Ascending aorta (tissue), 2 donors: ENCODE measurements at places on chromosomes 1 and 21.

DNA sequence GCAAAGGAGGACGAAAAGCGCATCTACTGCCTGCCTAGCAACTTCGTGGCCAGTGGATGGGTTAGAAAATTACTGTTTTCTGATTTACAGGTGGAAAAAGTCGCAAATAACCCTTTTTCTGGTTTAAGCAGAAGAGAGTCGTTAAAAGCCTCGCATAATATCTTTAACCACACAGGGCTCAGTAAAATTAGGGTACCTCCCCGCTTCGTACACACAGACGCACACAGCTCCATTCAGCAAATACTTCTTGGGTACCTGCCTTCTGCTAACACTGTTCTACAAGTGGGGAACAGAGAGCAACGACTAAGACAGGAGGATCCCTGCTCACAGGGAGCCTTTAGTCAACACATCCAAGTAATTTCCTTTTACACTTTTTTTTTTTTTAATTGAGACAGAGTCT lies 704 bp downstream of the ALG6 start:
- no peak for DNase-seq

GRCh38 chr1:217184854-217185253 lies 446.0 kb downstream of the GPATCH2 start:
- no peak for DNase-seq

DNA sequence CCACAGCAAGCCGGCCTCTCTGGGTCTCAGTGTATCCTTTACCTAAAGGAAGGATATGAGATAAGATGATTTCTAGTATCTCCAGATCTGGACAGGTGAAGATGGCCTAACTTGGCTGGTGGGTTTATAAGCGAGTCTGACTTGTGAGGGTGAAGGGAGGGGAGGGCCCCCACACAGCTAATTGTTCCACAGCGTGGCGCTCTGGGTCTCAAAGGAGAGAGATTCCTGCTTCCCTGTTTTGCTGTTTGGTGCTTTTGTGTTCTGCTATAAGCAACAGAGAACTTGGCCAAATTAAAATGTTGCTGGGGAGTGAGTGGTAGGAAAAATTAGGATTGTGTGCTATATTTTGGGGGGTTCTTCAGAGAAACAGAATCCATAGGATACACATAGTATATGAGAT lies 28.9 kb upstream of the NLRP3 start:
- DNase-seq: no peak

DNA sequence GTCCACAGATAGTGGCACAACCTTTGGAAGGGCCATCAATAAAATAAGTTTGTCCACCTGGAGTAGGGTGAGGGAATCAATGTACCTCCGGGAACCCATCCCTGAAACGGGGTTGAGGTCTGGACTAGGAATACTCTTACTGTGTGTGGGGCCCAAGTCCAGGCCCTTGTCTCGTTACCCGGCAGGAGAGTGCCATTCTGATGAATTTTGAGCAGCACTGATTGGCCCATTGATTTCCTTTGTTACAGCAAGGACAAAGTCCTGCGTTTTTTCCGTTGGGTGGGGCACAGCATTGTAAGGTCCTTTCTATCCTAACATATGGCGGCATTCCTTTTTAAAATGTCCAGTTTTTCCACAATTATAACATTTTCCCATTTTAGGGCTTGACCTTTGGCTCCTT lies 75.2 kb downstream of the AXDND1 start:
- DNase-seq: no peak

GRCh38 chr21:14699433-14700407 lies 153.6 kb upstream of the SAMSN1 start:
- DNase-seq: no peak

GRCh38 chr1:180522213-180522515 lies 19.8 kb upstream of the ACBD6 start:
- no peak for DNase-seq

GRCh38 chr1:203765029-203765837 lies at the start of gene LAX1:
Gene LAX1, plus strand, starts transcription at chr1:203765183. Its CDS starts 383 bp downstream, at chr1:203765566.
- no peak for DNase-seq

- no peak for DNase-seq
These were observed 43.1 kb upstream of the COX20 start for GRCh38 chr1:244792188-244792850.

DNA sequence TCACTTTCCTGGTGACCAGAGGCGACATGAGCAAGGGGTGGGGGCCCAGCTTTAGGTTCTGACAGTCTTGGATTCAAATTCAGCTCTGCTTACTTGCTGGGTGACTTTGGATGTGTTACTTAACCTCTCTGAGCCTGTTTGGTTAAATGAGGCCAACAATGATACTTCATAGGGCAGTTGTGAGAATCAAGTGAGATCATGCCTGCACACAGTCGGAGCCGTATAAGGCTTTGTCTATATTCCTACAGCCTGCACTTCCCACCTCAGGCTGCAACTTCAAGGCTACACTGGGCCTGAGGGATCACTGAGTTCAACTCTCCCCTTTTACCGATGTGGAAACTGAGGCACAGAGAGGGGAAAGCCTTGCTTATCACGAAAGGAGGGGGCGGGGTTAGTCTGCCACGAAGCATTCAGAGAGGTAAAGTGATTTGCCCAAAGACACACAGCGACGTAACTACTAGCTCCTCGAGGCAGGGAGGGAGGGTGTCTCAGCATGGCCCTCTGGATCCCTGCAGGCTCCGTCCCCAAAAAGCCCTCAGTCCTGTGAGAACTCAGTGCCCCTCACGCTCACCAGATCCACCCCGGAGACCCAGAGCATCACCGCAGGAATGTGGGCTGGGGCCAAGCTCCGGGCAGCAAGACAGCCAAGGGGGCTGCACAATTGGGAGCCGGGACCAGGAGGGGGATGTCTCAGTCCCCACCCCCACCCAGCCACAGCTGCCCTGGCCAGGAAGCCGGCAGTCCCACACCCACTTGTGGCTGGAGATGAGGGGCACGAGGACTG lies 25.0 kb downstream of the SDC3 start:
- no peak for DNase-seq

DNA sequence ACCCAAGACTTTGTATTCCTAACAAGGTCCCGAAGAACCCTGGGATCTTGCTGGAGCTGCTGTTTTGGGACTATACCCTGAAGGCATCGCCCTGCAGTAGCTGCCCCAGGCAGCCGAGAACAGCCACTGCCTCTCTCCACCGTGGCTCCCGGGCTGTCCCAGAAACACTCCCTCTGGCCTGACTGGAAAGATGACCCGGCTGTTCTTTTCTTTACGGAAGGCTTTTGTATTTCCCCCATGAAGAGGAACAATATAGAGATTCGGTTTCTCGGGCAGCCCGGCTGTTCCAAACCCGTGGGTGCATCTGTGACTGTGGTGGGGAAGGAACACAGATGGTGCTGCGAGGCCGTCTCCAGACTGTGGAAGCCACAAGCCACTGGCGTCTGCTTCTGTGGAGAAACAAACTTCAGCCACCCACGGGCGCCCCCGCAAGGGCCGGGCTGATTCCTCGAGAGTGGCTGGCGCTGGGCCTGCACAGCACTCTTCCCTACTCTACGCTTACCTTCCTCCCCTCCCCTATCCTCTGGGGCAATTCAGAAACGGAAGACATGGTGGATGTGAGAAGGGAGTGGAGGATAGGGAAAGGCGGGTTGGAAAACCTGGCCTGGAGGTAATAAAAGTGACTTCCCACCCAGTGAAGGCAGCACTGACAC lies 33.7 kb upstream of the VASH2 start:
- DNase-seq: no peak

DNA sequence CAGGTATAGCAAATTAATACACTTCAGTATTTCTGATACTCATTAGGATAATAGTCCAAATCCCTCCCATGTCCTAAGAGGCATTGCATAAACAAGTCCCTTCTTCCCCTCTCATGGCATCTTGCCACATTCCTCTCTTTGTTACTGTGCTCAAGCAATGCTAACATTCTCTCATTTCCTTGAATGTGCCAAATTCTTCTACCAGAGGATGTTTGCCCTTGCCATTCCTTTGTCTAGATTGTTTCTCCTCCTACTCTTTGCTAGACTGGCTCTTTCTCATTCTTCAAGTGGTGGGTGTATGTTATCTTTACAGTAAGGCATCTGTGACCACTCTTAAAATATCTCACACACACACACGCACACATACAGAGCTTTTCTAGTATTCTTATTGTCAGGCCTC lies 621.0 kb upstream of the CXADR start:
- DNase-seq: no peak

- no peak for DNase-seq
These were observed 9.1 kb upstream of the C1QA start for GRCh38 chr1:22627331-22627730.

GRCh38 chr1:240189386-240189989 lies 97.8 kb downstream of the FMN2 start:
- no peak for DNase-seq

DNA sequence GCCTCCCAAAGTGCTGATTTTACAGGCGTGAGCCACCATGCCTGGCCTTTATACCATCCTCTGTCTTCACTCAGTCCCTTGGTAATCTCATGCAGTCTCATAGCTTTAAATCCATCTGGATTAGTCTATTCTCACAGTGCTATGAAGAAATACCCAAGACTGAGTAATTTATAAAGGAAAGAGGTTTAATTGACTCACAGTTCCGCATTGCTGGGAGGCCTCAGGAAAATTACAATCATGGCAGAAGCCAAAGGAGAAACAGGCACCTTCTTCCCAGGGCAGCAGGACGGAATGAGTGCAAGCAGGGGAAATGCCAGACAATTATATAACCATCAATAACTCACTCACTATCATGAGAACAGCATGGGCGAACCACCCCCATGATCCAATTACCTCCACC lies 49.1 kb upstream of the CPLANE2 start:
- no peak for DNase-seq

GRCh38 chr1:218568962-218569550 lies 223.9 kb downstream of the TGFB2 start:
- DNase-seq: no peak

GRCh38 chr1:40303051-40303771 lies 13.9 kb downstream of the COL9A2 start:
- peak; percentile 61 for DNase-seq

DNA sequence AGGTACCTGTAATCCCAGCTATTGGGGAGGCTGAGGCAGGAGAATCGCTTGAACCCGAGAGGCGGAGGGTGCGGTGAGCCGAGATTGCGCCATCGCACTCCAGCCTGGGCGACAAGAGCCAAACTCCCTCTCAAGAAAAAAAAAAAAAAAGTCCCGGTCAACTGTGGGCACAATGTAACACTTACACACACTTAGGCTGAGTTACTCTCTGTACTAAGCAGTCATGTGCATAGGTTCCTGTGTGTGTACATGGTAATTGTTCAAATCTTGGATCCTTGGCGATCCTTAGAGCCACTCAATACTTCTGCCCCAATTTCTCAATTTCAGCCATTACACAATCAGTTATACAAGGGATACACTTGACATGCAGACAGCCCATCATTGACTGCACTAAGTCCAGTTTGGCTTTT lies 11.6 kb downstream of the SDCCAG8 start:
- DNase-seq: no peak

GRCh38 chr1:25182629-25183028 lies 49.7 kb downstream of the SYF2 start:
- no peak for DNase-seq

GRCh38 chr21:41966041-41966833 lies 12.4 kb upstream of the C2CD2 start:
- no peak for DNase-seq

- no peak for DNase-seq
These were observed 5.5 kb upstream of the LGALS8 start for GRCh38 chr1:236518322-236518721.

DNA sequence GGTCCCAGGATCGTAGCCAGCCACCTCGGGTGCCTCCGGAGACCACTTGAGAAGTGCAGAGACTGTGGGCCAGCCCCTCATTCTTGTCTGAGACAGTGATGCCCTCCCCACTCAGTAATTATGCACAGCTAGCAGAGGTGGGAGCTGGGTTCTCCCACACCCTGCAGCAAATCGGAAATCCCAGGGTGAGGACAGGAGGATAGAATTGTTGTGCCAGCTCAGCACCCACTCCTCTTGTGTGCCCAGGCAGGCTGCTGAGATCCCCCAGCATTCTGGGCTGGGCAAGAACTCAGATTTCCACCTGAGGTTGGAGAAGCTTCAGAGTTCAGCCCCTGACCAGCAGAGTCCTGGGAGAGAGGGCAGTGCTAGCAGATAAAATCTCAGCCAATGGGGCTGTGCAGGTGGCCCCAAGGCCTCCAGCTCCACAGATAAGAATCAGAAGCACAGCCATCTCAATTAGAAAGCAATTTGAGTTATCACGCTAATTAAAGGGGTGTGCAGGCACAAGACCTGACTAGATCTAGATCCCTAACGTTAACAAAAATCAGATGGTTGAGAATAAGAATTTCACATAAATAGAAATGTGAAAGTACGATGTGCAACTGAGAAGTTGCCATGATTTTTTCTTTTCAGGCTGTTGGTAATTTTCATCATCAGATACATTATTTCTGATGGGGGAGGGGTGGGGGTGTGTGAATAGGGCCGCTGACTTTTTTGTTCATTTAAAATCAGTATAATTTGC lies 45.5 kb upstream of the IRF2BP2 start:
- DNase-seq: no peak

- no peak for DNase-seq
These were observed 32.3 kb downstream of the RPL5 start for GRCh38 chr1:92864131-92864530.

DNA sequence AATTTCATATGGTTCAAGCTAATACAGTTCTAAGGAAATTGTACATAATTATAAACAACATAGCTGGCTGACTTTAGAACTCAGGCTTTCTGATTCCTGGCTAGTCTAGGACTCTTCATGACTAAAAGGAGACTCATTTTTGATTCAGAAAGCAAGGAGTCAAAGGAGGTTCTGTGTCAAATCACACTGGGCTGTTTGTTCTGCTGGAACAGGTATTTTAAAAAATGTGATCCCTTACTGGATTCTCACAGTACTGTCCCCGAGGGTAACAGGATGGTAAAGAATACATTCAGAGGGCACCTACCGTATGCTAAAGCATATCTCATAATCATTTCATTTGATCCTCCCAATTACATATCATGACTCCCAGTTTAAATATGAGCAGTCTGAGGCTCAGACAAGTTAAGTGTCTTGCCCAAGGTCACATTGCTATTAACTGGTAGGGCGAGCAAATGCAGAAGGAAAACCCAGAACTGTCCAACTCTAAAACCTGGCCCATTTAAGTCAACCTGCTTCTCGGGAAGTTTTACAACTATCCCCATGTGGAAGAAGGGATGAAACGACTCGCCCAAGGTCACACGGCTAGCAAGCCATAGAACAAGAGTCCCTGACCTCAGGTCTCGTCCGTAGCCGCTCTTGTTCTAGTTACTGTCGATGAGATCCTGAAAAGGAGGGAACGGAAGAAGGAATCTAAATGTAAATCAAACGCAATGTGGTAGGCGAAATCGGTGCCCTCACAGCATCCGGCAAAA lies 675 bp downstream of the MYSM1 start:
- DNase-seq: no peak

- DNase-seq: no peak
These were observed 1586.1 kb downstream of the NCAM2 start for GRCh38 chr21:22584308-22584707.

DNA sequence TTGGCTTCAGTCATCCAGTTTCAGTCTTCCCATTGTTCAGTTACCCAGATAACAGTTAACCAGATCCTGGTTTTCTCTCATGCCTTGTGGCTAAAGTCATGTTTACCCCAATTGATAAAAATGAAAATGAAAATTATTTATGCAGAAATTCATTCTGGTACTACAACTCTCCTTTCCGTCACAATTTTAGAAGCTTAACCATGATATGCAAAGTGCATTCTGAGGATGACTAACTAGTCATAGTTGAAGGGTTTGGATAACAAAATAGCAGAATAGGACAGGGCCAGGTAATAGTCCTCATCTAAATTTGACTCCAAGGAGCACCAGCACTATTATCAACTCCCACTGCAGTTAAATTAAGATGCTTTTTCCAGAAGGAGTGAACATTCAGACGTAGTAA lies 94.7 kb downstream of the NTMT2 start:
- no peak for DNase-seq
